ENCODE measurements at places on chromosomes 4 and X. TPM values are rescaled to one million over a fixed set of nuclear protein-coding genes. Genes with fewer than 3 reads are reported as not detected.

NWD2 gene
- total RNA-seq = not detected

NUDT10 gene
- 0.34 TPM for total RNA-seq

HPGD gene
- 39.8 TPM for total RNA-seq

TMPRSS11D gene
- not detected for total RNA-seq

- no peak for DNase-seq
These were observed 18.7 kb downstream of the SHISA3 start for GRCh38 chr4:42416017-42416416.

PCDH7 gene
- total RNA-seq = 4.2 TPM

- no peak for DNase-seq
These were observed 36.2 kb downstream of the MAGED4 start for GRCh38 chrX:52220936-52221335.

DNA sequence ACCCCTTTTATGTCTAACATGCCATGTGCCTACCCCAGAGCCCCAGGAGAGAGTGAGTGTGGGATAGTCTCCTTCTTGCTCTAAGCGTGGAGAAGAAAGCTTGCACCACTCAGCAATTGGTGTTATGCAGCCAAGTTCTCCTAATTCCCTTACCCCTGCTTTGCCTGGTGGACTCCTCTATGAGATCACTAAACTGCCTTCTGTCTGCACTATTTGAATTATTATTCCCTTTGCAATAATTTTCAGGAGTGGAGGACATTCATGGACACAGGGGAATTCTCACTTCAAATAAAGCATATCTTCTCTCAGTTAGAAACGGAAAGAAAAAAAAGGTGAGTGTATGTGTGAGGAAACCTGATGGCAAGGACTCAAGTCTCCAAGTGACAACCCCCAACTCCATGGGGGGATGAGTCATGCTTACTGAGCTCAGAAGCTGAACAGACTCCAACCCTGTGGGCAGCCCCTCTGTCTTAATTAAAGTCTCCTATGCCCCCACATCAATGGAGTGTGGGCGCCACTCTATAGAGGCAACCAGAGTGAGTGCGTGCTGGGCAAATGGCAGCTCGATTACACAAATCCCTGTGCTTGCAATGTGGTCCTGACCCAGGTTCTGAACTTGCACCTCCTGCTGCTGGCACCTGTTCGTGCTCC lies 381.9 kb downstream of the RAB28 start:
- DNase-seq = no peak

MRPL1 gene
- total RNA-seq = 8.4 TPM

- no peak for DNase-seq
These were observed 88.8 kb downstream of the DRD5 start for GRCh38 chr4:9870165-9870790.

DNA sequence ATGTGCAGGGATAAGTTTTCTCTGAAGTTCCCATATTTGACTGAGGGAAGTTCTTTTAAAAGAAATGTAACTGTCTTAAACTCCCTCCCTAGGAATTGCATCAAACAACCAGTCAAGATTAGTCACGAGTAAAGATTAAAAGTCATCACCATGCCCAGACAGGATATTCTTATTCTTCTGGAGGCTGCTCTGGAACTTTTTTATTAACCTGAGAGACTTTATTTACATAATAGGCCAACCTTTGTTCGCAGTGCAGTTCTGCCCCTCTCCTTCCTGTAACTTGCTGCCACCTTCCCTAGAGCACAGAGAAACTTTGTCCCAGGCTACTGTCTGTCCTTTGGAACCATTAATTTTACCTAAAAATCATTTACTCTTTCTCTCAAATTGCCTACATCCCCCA lies 9.8 kb upstream of the HERC3 start:
- DNase-seq = no peak

ADGRG2 gene
- total RNA-seq = 0.91 TPM

LGI2 gene
- total RNA-seq = 0.91 TPM

DNA sequence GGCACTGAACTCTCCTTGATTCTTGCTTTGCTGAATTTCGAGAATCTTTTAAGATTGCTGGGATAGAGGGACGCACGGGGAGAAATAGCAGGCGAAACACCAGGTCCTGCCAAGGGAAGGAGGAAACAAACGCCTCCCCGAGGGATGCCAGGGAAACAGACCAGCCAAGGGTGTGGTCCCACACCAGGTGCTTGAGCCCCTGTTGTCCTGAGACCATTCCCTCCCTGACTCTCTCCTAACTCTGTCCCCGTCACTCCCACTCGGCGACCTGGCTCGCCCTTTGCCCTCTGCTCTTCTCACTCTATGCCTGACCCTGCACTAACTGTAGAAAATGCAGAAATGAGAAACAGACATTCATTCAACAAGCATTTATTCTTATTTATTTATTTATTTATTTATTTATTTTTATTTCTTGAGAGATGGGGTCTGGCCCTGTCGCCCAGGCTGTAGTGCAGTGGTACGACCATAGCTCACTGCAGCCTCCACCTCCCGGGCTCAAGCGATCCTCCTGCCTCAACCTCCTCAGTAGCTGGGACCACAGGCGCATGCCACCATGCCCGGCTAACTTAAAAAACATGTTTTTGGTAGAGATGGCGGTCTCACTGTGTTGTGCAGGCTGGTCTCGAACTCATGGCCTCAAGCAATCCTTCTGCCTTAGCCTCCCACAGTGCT lies 16.2 kb downstream of the CTAG1B start:
- no peak for DNase-seq

- no peak for DNase-seq
These were observed 447.1 kb downstream of the MID1IP1 start for GRCh38 chrX:39248330-39248729.

GRCh38 chr4:92497141-92497540 lies 193.4 kb downstream of the GRID2 start:
- no peak for DNase-seq

DNA sequence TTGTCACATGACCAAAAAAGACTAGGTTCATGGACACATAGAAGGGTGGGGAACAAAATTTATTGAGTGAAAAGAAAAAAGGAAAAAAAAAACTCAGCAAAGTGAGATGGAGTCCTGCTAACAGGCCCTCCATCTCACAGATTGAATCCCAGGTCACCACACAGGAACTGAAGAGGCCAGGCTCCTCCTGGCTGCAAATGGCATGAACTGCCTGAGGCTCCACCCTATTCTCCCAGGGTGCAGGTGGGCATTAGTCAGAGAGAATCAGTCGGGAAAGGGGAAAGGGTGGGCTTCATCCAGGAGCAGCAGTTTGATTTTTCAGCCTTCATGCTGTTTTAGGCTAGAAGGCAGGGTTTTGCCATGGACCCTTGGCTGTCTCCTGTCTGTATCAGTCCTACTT lies 128.5 kb upstream of the GRID2 start:
- DNase-seq = no peak

- no peak for DNase-seq
These were observed 62.2 kb upstream of the C1QTNF7 start for GRCh38 chr4:15365641-15366040.

DNA sequence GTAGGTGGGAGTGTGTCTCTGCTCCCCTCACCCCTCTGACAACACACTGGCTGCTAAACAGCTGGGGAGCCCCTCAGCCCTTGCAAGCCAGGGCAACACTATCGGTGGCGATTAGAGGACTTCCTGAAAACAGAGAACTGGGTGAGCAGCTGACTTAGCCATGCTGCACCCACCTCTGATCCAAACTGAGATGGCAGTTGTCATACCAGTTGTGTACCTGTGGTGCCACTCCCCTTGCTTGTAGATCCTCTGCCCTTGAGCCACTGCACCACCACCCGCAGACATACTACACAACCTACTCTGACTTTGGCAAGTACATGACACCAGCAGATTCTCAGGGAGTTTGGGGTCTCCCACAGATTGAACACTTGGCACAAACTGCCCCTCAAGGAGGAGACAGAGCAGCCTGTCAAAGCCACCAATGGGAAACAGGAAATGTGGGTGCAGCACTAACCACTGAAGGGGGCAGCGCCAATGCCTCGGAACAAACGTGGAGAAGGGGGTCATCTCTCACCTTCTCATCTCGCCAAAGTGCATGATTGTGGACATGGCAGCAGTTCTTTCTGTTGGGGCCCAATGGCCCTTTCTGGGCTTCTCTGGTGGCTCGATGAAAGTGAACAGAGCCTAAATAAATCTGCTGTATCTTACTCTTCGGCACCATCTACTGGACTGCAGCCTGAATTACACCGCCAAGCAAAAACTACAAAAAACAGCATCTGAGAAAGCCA lies 119.8 kb downstream of the NEK1 start:
- no peak for DNase-seq

CT45A8 gene
- not detected for total RNA-seq

TMEM154 gene
- total RNA-seq = 18.7 TPM

GRCh38 chr4:89196745-89197144 lies 85.4 kb downstream of the TIGD2 start:
- DNase-seq = no peak

KLHL4 gene
- total RNA-seq = under 0.01 TPM

All from upper lobe of left lung (tissue), 6 donors.